Left forelimb (tissue), 1 donor: ENCODE measurements at places on chromosomes 6 and 20.

DNA sequence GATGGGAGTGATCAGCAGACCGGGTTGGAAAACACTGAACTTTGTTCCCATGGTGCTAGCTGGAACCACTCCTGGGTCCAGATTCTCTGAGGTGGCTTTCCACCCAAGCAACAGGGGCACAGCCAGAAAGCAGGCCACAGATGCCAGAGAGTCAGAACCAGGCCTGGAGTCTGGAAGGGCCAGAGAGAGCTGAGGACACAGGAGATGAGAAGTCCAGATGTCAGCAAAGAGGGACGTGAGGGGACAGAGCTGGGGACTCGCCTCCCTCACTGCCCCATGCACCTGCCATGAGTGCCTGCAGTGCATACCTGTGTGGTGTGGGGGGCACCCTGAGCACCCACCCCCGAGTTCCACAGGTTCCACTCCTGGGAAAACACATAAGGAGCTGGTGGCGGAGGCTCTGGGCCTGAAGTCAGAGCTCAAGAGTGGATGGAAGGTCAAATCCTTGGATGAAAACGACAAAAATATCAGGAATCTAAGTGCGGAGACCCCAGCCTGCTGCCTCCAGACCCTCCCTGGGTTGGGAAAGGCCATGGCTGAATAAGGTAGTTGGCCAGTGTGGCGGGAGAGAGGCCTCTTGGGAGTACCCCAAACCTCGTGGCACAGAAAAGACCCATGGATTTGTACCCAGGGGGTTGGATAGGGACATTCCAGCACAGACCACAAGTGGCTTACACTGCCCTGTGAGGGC, 224.2 kb downstream of the SYNDIG1 start:
- peak; percentile 42 for DNase-seq

GRCh38 chr6:41723530-41724227, 11.7 kb downstream of the TFEB start:
- no peak for DNase-seq

DNA sequence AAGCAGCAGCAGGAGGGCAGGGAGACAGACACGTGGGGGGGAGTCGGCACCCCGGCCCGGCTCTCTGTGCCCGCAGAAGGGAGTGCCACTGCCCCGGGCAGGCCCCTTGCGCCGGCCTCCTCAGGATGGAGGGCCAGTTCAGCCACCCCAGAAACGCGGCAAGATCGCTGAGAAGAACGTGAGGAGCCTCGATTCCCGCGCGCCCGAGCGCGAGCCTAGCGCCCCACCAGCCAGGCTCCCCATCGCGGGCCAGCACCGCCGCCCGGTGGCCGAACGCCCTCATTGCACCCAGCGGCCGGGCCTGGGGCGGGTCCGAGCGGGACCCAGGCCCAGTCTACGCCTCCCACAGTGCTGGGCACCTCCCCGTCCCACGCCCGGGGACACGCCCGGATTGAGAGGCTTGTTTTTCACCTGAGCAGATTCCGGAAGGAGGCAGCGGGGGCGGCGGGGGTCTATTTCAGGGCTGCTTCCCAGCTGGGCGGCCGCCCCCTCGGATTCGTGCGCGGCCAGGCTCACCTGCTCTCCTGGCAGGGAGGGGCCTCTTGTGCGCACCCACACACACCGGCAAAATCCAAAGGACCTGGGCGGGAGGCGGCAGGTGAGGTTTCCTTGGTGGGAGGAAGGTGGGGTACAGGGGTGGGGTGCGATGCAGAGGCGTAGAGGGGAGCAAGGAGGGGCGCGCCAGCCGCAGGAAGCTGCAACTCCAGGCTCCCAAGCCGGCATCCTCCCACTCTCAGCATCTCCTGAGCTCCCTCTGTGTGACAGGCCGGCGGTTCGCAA, 9.0 kb upstream of the GRM4 start:
- DNase-seq: peak; percentile 79

GRCh38 chr6:131950767-131951575, at the start of gene CCN2:
Gene CCN2 (minus strand): TSS chr6:131951372. CDS start chr6:131951172, 200 bp downstream.
- DNase-seq: peak; percentile 91

- DNase-seq: no peak
Observed at GRCh38 chr6:139152088-139152891, 17.4 kb downstream of the HECA start.

DNA sequence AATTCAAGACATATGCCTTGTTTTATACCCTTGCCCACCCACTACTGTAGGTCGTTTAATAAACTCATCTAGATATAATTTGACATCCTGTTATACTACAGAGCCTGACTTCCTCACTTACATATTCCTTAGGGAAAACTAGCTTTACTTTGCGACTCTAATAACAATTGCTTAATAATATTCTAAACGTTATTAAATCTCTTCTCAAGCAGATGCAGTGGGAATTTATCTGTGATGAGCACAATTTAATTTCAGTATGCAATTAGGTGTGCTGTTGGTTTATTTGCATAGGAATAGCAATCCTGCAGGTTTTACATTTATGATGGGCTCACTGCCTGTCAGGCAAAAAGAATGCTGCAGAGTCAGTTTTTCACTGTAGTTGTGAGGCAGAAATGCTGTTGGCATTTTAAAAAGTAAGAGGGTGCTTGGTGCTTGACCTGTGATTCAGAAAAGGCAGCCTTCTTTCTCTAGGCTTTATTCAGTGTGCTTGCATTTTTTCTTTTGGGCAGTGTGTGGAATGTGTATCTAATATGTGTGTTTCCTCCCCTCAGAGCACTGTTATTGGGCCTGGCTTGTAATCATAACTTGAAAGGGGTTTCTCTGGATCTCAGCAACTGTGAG, 152.3 kb upstream of the SCGN start:
- DNase-seq: no peak

GRCh38 chr20:46833360-46833759, 61.3 kb upstream of the EYA2 start:
- no peak for DNase-seq

GRCh38 chr6:136201732-136202131, 48.4 kb downstream of the MTFR2 start:
- no peak for DNase-seq

DNA sequence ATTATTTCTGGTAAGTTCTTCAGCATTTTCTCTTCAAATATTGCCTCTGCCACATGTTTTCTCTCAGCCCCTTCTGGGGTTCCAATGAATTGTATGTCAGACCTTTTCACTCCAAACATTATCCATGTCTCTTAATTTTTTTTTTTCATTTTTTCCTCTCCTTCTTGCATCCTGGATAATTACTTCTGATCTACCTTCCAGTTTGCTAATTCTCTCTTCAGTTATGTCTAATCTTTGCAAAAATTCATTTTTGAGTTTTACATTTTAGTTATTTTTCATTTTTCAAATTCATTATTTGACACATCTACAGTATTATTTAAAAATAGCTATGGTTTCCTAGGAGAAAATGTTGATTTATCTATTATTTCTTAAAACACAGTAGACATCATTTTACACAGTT, 271.7 kb downstream of the TFAP2B start:
- DNase-seq: no peak

- no peak for DNase-seq
Observed at GRCh38 chr6:116165596-116165995, 39.7 kb upstream of the COL10A1 start.

GRCh38 chr6:103872678-103873077, 987.0 kb downstream of the HACE1 start:
- DNase-seq: no peak

GRCh38 chr6:106966671-106967640, 7.6 kb downstream of the CD24 start:
- no peak for DNase-seq

DNA sequence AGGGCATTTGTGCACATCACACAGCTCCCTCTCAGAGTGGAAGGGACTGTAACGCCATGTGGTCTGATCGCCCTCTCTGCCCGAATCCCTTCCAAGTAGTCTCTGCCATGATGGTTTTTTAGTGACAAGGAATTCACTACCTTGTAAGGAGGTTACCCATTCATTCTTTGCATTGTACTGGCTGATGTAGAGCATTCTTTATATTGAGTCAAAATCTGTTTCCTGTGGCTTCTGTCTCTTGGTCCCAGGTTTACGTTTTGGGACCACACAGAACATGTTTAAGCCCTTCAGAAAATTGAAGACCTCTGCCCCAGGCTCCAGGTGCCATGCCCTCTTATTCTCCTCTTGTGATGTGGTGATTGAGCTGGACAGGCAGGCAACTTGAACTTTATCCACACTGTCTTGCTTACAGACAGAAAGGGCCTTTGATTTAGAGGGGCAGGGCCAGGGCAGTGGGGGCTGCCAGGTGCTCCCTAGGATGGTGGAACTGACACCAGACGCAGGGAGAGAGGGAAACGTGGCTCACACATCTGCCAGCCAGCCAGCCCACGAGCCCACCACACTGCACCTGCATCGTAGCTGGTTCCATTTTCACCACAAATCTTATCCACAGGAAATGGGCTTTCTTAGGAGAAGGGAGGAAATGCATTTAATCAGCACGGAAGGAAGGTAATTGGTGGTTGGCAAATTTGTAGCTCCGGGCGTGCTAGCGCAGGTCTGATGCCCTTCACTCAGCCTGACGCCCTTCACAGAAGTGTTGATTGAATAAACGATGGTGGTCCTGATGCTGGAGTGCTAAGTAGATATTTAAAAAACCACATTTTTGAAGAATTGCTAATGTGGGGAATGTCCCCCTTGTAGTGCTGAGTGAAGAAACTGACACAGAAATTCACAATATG, 78.2 kb downstream of the TCP11 start:
- DNase-seq: no peak

DNA sequence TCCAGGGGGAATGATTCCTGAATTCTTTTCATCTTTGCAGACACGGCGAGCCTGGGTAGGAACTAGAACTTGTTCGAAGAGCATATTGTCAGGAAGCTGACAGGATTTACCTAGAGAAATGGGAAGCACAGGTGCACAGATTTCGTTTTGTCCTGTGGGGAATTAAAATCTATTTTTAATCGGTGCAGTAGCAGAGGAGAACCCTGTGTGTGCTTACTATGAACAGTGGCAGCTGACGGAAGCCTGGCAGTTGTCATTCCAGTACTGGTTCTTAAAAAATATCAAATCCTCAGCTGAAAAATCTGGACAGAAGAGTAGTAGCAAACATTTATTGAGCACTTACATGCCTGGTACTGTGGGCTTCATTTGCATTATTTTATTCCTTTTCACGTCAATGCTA, 609.0 kb downstream of the QKI start:
- no peak for DNase-seq

GRCh38 chr6:25112322-25112773, 166.8 kb upstream of the CARMIL1 start:
- no peak for DNase-seq

DNA sequence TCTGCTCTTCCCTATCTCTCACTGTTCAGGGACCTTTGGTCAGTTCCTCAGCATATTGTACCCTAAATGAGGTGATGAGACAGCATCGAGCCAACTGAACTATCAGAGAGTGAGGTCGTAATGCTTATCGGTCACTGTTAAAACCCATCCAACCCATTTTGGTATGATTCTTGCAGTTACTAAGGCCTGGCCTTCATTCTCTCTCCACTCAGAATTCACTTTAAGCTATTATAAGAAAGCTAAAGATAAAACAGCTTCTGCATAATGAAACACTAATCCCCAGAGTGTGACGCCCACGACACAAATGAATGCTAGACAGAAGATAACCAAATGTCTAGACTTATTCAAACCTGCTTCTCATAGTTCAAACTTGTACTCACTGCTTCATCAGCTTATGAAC, 175.8 kb downstream of the GMPR start:
- DNase-seq: no peak
